ENCODE measurements at places on chromosomes 5 and 9.

- DNase-seq: no peak
Measured at GRCh38 chr5:9617221-9617620, 12.9 kb downstream of the TAS2R1 start.

- no peak for DNase-seq
Measured at GRCh38 chr5:55173687-55174230, 782 bp upstream of the CDC20B start.

GRCh38 chr5:172690258-172691075 is 49.4 kb downstream of the NEURL1B start:
- DNase-seq: no peak

DNA sequence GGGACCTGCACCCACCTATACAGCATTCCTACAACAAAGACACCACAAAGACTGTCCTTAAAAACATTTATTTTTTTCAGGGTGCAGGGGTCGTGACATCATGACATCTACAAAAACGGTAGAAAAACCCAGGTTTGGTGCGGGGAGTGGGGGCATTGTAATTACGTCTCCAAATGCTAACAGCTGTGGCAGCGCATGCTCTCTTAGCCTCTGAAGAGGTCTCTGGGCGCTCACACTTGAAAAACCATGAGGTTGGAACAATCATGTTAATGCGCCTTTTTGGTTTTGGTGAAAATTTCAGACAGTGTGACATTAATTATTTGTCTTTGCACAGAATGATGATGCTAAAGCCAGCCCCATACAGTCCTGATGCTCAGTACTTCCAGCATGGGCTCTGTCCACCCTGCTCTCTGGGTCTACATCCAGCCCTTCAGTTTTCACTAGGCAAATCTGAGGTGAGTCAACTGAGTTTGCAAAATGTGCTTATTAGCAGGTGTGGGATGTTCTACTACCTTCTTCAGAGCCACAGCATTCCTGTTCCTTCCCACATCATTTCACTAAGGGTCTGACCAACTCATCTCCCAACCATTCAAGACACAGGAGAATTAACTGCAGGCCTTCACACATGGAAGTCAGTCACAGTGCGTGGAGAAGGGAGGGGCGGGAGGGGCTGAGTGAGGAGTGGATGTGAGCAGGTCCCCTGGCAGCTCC is 14.1 kb downstream of the ALDH1B1 start:
- peak; percentile 87 for DNase-seq

DNA sequence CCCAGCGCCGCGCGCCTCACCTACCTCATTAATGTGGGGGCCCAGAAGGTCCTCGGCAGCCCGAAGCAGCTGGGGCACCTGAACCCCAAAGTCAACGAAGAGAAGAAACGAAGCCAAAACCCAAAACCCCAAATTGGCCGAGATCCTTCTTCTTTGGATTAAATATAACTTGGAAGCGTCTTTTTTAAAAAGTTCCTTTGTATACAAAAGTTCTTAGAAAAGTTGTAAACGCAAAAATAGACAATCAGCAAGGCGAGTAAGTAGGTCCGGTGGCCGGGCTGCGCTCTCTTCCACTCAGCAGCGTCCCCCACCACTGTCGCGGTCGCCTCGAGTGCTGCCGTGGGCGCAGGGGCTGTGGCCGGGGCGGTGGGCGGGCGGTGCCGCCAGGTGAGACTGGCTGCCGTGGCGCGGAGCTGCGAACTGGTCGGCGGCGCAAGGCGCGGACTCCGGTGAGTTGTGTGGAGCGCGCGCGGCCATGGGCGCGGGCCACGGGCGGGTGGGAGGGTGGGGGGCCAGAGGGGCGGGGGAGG is 360 bp downstream of the KLF4 start:
- DNase-seq: no peak

DNA sequence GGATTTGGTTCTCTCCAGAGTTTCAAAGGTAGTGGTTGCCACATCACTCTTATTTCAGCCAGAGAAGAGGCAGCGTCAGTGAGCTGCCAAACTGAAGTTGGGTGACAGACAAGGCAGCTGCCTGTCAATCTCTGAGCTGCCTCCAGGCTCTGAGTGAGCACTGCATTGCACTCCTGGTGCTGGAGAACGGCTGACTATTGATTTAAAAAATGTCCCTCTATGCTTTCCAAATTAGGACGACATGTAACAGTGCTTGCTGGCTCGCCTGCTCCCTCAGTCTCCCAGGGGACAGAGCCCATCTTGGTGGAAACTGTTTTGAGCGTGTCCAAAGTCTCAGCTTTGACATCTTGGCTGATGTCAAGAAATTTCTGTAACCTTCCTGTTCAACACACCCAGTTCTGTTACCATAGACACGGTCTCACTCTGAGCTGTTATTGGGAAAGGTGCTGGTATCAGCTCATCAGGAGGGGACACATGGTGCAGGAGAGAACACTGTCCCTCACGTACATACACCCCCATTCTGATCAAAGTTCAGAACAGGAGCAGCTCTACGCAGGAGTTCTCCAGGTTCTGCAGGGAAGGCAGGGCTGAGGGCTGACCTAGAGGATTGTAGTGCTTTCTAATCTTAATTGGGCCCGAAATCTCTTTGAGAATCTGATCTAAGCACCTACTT is 15.7 kb downstream of the PCDH12 start:
- DNase-seq: no peak

- no peak for DNase-seq
Measured at GRCh38 chr5:5165541-5166002, 25.4 kb downstream of the ADAMTS16 start.

DNA sequence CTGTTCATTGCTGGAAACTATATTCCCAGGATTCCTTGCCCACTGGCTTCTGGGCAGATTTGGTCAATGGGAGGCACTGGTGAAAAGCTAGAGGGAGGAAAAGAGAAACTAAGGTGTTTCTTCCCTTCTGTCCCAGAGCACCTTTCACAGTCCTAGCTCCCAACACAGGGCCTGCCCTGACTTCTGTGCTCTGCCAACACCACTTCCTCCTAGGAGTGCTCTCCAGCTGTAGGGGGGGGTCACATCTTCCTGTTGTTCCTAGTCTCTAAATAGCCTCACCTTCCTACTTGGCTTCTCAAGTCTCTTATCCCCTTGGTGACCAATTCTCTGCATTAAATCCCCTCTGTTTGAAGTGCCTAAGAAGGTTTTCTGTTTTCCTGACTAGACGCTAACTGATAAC is 115.4 kb downstream of the ADRB2 start:
- DNase-seq: no peak

DNA sequence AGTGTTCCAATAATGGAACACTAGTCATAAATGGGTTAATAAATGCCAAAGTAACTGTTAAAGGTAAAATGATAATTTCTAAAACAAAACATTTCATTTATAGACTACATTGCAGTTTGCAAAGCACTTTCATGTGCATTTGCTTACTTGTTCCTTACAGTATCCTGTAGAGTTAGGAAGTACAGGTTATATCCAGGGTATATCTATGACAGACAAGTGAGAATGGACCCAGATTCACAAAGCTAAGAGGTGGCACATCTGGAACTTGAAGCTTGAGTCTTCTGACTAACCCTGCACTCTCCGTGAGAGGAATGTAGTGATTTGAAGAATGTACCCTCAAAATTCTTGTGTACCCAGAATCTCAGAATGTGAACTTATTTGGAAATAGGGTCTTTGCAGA is 121.4 kb downstream of the FER start:
- DNase-seq: no peak

Measured in DMS79 treated with DMSO at 0.1 percent for 48 hours (cell line).